ENCODE measurements at places on chromosomes 2 and 18.

DNA sequence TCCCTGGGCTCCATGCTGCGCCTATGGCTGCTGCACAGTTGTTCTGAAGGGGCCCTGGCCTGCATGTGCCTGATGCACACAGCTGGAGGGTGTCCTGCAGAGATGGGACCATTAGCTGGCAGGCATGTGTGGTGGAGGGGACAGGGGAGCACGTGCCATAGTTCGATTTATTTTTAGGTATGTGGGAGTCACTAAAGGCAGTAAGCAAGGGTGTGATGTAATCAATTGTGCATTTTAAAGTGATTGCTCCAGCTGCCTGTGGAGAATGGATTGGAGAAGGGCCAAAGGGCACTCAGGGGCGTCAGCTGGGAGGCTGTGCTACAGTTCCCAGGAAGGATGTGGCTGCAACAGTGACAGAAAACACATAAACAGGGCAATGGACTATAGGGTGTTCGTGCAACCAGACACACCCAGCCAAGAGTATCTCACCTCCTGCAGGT, 205.1 kb downstream of the ARL4C start:
- peaks cover 33% of the 10 kb centered on the region for H3K36me3 ChIP-seq
- peak; percentile 61 for DNase-seq
- peaks cover 71% of the 10 kb centered on the region for H3K4me1 ChIP-seq
- peak overlapping the region; percentile 59 for H3K4me3 ChIP-seq

DNA sequence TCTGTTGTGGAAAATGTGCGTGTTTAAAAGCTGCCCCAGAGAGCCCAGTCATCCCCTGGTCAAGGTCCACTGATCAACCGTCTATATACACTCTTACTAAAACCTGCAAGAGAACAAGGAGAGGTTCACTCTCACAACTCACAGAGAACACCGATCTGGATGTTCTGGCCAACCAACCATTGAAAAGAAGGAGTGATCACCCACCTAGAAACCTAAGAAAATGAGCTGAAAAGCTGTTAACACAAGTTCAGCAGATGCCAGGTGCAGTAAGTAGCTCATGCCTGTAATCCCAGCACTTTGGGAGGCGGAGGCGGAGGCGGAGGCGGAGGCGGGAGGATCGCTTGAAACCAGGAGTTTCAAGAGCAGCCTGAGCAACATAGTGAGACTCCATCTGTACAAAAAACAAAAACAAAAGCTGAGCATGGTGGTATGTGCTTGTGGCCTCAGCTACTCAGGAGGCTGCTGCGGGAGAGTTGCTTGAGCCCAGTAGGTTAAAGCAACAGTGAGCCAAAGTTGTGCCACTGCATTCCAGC, 14.5 kb downstream of the ATG16L1 start:
- H3K36me3 ChIP-seq, result peaks cover 63% of the 10 kb centered on the region
- H3K27ac ChIP-seq, result peak overlapping the region; percentile 95
- DNase-seq, result no peak
- H3K4me3 ChIP-seq, result peak overlapping the region; percentile 16

GRCh38 chr2:9422321-9423099, 818 bp downstream of the ITGB1BP1 start:
- no peak overlapping the region for H3K4me3 ChIP-seq
- no peaks in the 10 kb centered on the region for H3K27me3 ChIP-seq
- H3K27ac ChIP-seq, result peak overlapping the region; percentile 93
- peak; percentile 21 for DNase-seq

- no peak overlapping the region for H3K27ac ChIP-seq
- no peak for DNase-seq
- no peaks in the 10 kb centered on the region for H3K36me3 ChIP-seq
- peaks cover 24% of the 10 kb centered on the region for H3K27me3 ChIP-seq
- H3K4me3 ChIP-seq, result no peak overlapping the region
Measured at GRCh38 chr18:24878289-24878688, 417.9 kb downstream of the HRH4 start.

- DNase-seq, result no peak
- no peak overlapping the region for H3K27ac ChIP-seq
- no peaks in the 10 kb centered on the region for H3K36me3 ChIP-seq
- H3K4me3 ChIP-seq, result peak overlapping the region; percentile 16
- H3K4me1 ChIP-seq, result no peaks in the 10 kb centered on the region
Measured at GRCh38 chr2:20222769-20223406, 2.0 kb downstream of the SDC1 start.

DNA sequence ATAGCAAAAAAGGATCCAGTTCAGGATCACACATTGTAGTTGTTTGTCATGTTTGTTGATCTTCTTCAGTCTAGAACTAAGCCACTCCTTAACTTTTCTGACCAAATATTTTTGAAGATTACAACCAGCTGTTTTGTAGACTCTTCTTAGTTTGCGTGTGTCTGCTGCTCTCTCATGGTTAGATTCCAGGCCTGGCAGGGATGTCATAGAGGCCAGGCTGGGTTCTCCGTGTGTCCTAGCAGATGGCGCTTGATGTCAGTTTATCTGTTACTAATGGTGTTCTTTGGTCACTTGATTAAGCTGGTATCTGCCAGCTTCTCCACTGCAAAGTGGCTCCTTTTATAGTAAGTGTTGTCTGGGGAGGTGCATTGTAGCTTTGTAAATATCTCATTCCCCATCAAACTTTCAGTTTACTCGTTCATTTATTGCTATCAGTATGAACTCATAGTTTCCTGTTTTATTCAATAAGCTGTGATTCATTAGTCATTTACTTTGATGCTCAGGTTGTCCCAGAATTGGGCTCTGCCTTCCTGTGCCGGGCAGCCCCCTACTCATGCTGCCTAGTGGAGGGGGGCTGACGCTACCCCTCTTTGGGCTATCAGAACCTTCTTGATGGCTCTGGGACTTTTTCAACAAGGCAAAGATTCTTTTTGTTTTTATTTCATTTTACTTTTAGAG, 42.1 kb downstream of the GRHL1 start:
- peaks cover 2% of the 10 kb centered on the region for H3K36me3 ChIP-seq
- no peaks in the 10 kb centered on the region for H3K27me3 ChIP-seq
- H3K27ac ChIP-seq, result no peak overlapping the region
- no peak for DNase-seq

- H3K27ac ChIP-seq, result no peak overlapping the region
- H3K4me1 ChIP-seq, result peaks cover 10% of the 10 kb centered on the region
- peaks cover 6% of the 10 kb centered on the region for H3K36me3 ChIP-seq
- no peaks in the 10 kb centered on the region for H3K27me3 ChIP-seq
- H3K4me3 ChIP-seq, result no peak overlapping the region
Measured at GRCh38 chr2:190271783-190272456, 47.7 kb downstream of the HIBCH start.

DNA sequence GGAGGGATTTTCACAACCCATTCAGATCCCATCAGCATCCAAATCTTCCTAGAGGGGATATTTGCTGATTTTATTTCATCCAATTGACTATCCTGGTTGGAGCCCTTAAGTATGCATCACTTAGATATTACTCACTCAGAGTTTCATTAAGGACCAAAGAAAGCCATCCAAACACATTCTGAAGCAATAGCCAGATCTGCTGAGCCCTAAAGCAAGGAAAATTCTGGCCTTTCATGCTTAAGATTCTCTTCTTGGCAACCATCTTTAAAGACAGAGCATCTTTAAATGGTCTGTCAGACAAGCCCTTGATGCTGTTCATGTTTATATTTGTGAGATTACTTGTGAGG, 40.9 kb upstream of the C1D start:
- DNase-seq, result no peak
- no peaks in the 10 kb centered on the region for H3K36me3 ChIP-seq
- H3K27ac ChIP-seq, result no peak overlapping the region
- no peak overlapping the region for H3K4me3 ChIP-seq
- no peaks in the 10 kb centered on the region for H3K27me3 ChIP-seq

GRCh38 chr18:67496469-67496868, 20.1 kb downstream of the DSEL start:
- H3K4me1 ChIP-seq, result no peaks in the 10 kb centered on the region
- no peak for DNase-seq
- H3K36me3 ChIP-seq, result no peaks in the 10 kb centered on the region
- H3K27me3 ChIP-seq, result peaks cover 23% of the 10 kb centered on the region

GRCh38 chr18:68056936-68057335, 540.4 kb upstream of the DSEL start:
- H3K36me3 ChIP-seq, result no peaks in the 10 kb centered on the region
- no peaks in the 10 kb centered on the region for H3K4me1 ChIP-seq
- no peak for DNase-seq
- H3K27ac ChIP-seq, result no peak overlapping the region
- no peaks in the 10 kb centered on the region for H3K27me3 ChIP-seq
- H3K4me3 ChIP-seq, result no peak overlapping the region

GRCh38 chr2:229179628-229180027, 91.5 kb downstream of the PID1 start:
- H3K4me1 ChIP-seq, result no peaks in the 10 kb centered on the region
- H3K4me3 ChIP-seq, result no peak overlapping the region
- no peaks in the 10 kb centered on the region for H3K36me3 ChIP-seq
- no peak overlapping the region for H3K27ac ChIP-seq
- no peak for DNase-seq
- no peaks in the 10 kb centered on the region for H3K27me3 ChIP-seq

- H3K4me3 ChIP-seq, result peak overlapping the region; percentile 16
- H3K4me1 ChIP-seq, result peaks cover 23% of the 10 kb centered on the region
- DNase-seq, result peak; percentile 43
- H3K27ac ChIP-seq, result peak overlapping the region; percentile 58
- no peaks in the 10 kb centered on the region for H3K27me3 ChIP-seq
Measured at GRCh38 chr2:85704800-85705679, 10.9 kb downstream of the GNLY start.

GRCh38 chr2:209425471-209426071, 1.7 kb downstream of the MAP2 start:
- H3K36me3 ChIP-seq, result no peaks in the 10 kb centered on the region
- no peak for DNase-seq
- H3K4me3 ChIP-seq, result no peak overlapping the region
- peaks cover 9% of the 10 kb centered on the region for H3K4me1 ChIP-seq
- peaks cover 22% of the 10 kb centered on the region for H3K27me3 ChIP-seq

DNA sequence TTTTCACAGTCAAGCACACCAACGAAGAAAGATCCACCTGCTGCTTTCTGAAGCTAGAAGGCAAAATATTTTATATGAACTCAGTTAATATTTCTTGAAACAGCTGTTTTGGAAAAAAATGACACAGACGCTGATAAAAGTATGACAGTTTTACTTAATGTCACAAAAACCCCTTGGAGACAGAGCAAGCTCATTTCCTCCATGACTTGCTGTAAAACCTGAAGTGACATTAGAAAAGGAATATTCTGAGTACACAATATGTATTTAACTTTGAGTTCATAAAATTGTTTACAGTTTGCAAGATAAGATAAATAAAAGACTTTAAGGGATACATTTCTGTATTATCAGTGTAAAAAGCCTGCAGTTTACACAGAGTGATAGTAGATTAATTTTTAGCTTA, 105.4 kb downstream of the DSEL start:
- no peaks in the 10 kb centered on the region for H3K36me3 ChIP-seq
- no peaks in the 10 kb centered on the region for H3K4me1 ChIP-seq
- no peak overlapping the region for H3K27ac ChIP-seq

DNA sequence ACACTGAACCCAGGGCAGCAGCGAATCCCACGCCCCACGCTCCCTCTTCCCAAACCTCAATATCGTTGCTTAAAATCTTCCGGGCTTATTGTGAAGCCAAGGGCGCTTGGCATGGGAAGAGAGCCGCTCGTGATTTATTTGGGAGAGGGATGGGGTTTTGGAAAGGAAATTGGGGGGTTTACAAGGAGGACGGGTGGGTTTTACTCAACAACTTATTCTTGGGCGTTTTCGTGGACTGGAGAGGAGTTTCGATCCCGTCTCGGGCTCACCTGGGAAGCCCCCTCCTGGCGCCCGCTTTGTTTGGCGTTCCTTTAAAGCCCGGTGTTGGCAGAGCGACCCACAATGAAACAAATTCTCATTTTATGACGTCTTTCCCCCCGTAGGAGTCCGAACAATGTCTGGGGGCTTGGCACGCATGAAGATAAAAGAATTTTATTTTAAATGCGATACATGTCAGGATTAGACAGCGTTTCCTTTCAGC, 135.3 kb downstream of the INSIG2 start:
- peaks cover 92% of the 10 kb centered on the region for H3K27me3 ChIP-seq
- H3K4me3 ChIP-seq, result peak overlapping the region; percentile 81
- H3K27ac ChIP-seq, result peak overlapping the region; percentile 67

DNA sequence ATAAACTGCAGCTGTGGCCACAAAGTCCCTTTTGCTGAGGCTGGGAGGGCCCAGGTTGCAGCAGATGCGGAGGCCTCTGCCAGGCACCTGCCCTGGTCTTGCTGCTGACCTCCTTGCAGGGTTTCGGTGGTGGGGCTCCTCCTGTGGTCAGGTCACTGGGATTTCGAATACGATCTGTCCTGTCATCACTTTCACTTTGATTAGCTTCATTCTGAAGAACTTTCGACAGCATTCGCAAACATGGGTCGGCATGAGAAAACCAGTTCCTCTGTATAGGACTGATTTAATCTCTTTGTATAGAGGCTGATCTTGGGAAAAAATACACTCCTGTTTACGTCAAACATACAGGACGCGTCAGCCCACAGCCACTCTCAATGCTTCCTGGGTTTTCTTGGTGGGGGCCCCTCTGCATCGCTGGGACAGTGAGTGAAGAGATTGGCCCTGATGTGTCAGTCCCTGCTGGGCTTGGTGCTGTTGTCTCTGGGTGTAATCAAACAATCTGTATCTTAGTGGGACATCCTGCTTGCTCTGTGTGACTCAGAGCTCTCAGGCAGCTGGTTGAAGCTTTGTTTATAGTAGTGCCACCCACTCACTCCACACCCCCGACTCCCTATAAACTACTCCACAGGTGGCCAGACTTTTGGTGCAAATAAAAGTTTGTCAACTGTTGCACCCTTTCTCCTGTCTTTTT, 209.4 kb upstream of the CXCR4 start:
- no peaks in the 10 kb centered on the region for H3K27me3 ChIP-seq
- H3K27ac ChIP-seq, result peak overlapping the region; percentile 98
- peaks cover 46% of the 10 kb centered on the region for H3K4me1 ChIP-seq
- peaks cover 12% of the 10 kb centered on the region for H3K36me3 ChIP-seq

DNA sequence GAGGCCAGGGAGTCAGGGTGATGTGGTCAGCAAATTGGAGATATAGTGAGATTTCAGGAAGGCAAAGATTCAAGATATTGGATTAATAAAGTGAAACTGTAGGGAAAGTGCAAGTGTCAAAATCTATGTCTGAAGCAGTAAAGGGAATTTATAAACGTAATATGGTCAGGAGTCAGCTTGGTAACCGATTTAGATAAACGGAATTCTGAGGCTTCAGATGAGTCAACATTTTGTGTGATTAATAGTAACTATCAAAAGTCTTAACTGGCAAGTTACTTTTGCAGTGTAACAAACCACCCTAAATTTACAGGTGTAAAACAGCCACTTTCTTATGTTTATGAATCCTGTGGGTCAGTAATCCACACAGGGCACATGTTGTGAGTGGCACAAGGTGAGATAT, 10.9 kb downstream of the MTX2 start:
- H3K27ac ChIP-seq, result no peak overlapping the region
- DNase-seq, result no peak
- H3K27me3 ChIP-seq, result no peaks in the 10 kb centered on the region
- peaks cover 31% of the 10 kb centered on the region for H3K4me1 ChIP-seq
- no peaks in the 10 kb centered on the region for H3K36me3 ChIP-seq

- no peak overlapping the region for H3K27ac ChIP-seq
- peaks cover 11% of the 10 kb centered on the region for H3K27me3 ChIP-seq
- no peak for DNase-seq
- H3K4me1 ChIP-seq, result no peaks in the 10 kb centered on the region
- no peak overlapping the region for H3K4me3 ChIP-seq
- H3K36me3 ChIP-seq, result no peaks in the 10 kb centered on the region
Measured at GRCh38 chr18:45251236-45251635, 364.0 kb upstream of the SLC14A2 start.

GRCh38 chr2:11389551-11390398, 45.3 kb upstream of the ROCK2 start:
- DNase-seq, result no peak
- no peak overlapping the region for H3K4me3 ChIP-seq
- H3K36me3 ChIP-seq, result no peaks in the 10 kb centered on the region
- no peaks in the 10 kb centered on the region for H3K4me1 ChIP-seq
- H3K27ac ChIP-seq, result no peak overlapping the region
- no peaks in the 10 kb centered on the region for H3K27me3 ChIP-seq
